ENCODE measurements at places on chromosomes 7 and 10. TPM values are rescaled to one million over a fixed set of nuclear protein-coding genes. Genes with fewer than 3 reads are reported as not detected.

CPXM2 gene
- under 0.01 TPM for total RNA-seq

CALCR gene
- total RNA-seq, result not detected

MSS51 gene
- 0.76 TPM for total RNA-seq

THSD7A gene
- total RNA-seq, result 1.4 TPM

FGL2 gene
- total RNA-seq, result not detected

BMPER gene
- total RNA-seq, result 2.6 TPM

AQP1 gene
- 10.3 TPM for total RNA-seq

ATRNL1 gene
- total RNA-seq, result 26.1 TPM

ENTPD7 gene
- 28.0 TPM for total RNA-seq

CLDN4 gene
- total RNA-seq, result 98.1 TPM

CALML5 gene
- not detected for total RNA-seq

ASB15 gene
- not detected for total RNA-seq

TSPAN12 gene
- 33.7 TPM for total RNA-seq

CDHR3 gene
- total RNA-seq, result 1.1 TPM

C10orf143 gene
- total RNA-seq, result 1.6 TPM

MMD2 gene
- total RNA-seq, result not detected

EGR2 gene
- total RNA-seq, result 0.33 TPM

HKDC1 gene
- 25.1 TPM for total RNA-seq

AOAH gene
- total RNA-seq, result 0.38 TPM

STEAP1B gene
- total RNA-seq, result 0.13 TPM

YAE1 gene
- total RNA-seq, result 10.6 TPM

PTN gene
- 13.8 TPM for total RNA-seq

AGMO gene
- not detected for total RNA-seq

UBE2H gene
- 80.9 TPM for total RNA-seq

ECHDC3 gene
- 22.2 TPM for total RNA-seq

LYZL1 gene
- total RNA-seq, result not detected

NUPR2 gene
- 0.38 TPM for total RNA-seq

TCTN3 gene
- 35.2 TPM for total RNA-seq

PDZD8 gene
- total RNA-seq, result 21.8 TPM

ANXA8L1 gene
- 4.2 TPM for total RNA-seq

SNCG gene
- 8.6 TPM for total RNA-seq

HOXA6 gene
- 11.1 TPM for total RNA-seq

STK32C gene
- 13.0 TPM for total RNA-seq

NPSR1 gene
- not detected for total RNA-seq

MYO3A gene
- total RNA-seq, result 1.0 TPM

PAX2 gene
- 7.0 TPM for total RNA-seq

CTAGE8 gene
- 1.6 TPM for total RNA-seq

SPDYE11 gene
- not detected for total RNA-seq

VAX1 gene
- not detected for total RNA-seq

PRKCQ gene
- 0.65 TPM for total RNA-seq

TDRD1 gene
- total RNA-seq, result not detected

CYP3A4 gene
- not detected for total RNA-seq

MACROH2A2 gene
- 46.8 TPM for total RNA-seq

EPDR1 gene
- total RNA-seq, result 34.5 TPM

CYTH3 gene
- 27.2 TPM for total RNA-seq

MYL10 gene
- total RNA-seq, result not detected

FBXW4 gene
- 32.1 TPM for total RNA-seq

HOXA2 gene
- total RNA-seq, result 2.4 TPM

SYT15B gene
- total RNA-seq, result 2.6 TPM

OR6B1 gene
- total RNA-seq, result not detected

MMP21 gene
- not detected for total RNA-seq

SH2B2 gene
- total RNA-seq, result 3.6 TPM

CASD1 gene
- total RNA-seq, result 6.4 TPM

CLDN3 gene
- total RNA-seq, result 18.4 TPM

FZD1 gene
- 15.8 TPM for total RNA-seq

HMX3 gene
- total RNA-seq, result not detected

SUGCT gene
- 7.2 TPM for total RNA-seq

ENTPD1 gene
- 0.16 TPM for total RNA-seq
